ENCODE measurements at places on chromosomes 16 and 17. TPM values are rescaled to one million over a fixed set of nuclear protein-coding genes. Genes with fewer than 3 reads are reported as not detected.

The TLK2 gene
- total RNA-seq, result 42.0 TPM

The FOXL1 gene
- 0.16 TPM for total RNA-seq

The MT1E gene
- 698 TPM for total RNA-seq

The DLX3 gene
- total RNA-seq, result 0.98 TPM

All from breast epithelium (tissue), 4 donors.